Activated CD8-positive, alpha-beta memory T cell treated with anti-CD3 and anti-CD28 coated beads for 1 hour (primary cell): ENCODE measurements at places on chromosomes 13 and 19.
A peak's percentile ranks its signal among the peaks of the same experiment; 100 is the strongest.

DNA sequence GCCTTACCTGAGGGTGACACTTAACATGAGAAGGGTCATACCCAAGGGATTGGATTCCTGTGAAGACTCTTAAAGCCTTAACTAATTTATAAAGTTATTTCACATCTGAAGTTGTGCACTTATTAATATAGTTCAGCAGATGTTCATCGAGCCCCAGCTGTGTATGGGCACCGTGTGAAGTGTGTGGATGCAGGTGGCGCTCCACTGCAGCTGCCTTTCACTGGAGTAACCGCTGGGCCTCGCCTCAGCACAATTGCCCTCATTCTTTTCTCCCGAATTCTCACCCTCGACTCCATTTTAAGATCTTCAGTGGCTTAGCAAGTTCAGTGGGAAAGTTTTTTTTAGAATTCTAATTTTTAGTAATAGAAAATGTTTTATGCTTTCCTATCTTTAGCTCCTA is 66.2 kb downstream of the DPY19L3 start:
- DNase-seq, result no peak

- DNase-seq, result peak; percentile 36
Measured at GRCh38 chr19:2270423-2271233, 11.3 kb downstream of the PEAK3 start.

- no peak for DNase-seq
Measured at GRCh38 chr19:4722671-4723594, 709 bp downstream of the DPP9 start.

DNA sequence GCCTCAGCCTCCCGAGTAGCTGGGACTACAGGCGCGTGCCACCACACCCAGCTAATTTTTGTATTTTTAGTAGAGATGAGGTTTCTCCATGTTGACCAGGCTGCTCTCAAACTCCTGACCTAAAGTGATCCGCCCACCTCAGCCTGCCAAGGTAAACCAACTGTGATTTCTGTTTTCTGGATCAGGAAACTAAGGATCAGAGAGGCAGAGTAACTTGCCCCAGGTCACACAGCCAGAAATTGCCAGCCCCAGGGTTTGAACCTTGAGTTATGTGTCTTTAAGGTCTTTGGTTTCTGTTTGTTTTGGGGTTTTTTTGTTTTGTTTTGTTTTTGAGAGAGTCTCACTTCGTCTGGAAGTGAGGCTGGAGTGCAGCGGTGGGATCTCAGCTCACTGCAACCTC is 4.2 kb upstream of the PLIN3 start:
- DNase-seq, result no peak

- no peak for DNase-seq
Measured at GRCh38 chr19:11268783-11269267, 6.5 kb upstream of the DOCK6 start.

- DNase-seq, result no peak
Measured at GRCh38 chr19:15701757-15702533, 25.9 kb upstream of the OR10H2 start.

- DNase-seq, result no peak
Measured at GRCh38 chr13:65697843-65698242, 1532.3 kb downstream of the PCDH9 start.

GRCh38 chr13:48954081-48954480 is 21.6 kb upstream of the FNDC3A start:
- no peak for DNase-seq

DNA sequence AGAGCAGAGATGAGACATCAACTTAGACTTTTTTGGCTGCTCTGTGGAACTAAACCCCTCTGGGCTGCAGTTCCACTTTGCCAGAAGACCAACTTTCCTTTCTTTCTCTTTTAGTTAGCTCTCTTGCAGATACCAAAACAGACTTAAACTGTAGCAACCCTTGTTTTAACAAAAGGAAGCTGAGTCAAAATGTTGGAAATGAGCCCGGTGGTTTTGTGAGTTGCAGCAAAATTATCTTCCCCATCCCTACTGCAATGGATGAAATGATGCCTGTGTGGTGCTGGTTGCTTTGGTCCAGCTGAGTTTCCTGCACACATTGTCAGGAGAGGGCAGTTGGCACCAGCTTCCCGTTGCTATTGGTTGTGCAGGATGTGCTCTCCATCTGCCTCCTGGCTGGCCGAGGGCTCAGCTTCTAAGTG is 115.3 kb downstream of the LRCH1 start:
- DNase-seq, result no peak

DNA sequence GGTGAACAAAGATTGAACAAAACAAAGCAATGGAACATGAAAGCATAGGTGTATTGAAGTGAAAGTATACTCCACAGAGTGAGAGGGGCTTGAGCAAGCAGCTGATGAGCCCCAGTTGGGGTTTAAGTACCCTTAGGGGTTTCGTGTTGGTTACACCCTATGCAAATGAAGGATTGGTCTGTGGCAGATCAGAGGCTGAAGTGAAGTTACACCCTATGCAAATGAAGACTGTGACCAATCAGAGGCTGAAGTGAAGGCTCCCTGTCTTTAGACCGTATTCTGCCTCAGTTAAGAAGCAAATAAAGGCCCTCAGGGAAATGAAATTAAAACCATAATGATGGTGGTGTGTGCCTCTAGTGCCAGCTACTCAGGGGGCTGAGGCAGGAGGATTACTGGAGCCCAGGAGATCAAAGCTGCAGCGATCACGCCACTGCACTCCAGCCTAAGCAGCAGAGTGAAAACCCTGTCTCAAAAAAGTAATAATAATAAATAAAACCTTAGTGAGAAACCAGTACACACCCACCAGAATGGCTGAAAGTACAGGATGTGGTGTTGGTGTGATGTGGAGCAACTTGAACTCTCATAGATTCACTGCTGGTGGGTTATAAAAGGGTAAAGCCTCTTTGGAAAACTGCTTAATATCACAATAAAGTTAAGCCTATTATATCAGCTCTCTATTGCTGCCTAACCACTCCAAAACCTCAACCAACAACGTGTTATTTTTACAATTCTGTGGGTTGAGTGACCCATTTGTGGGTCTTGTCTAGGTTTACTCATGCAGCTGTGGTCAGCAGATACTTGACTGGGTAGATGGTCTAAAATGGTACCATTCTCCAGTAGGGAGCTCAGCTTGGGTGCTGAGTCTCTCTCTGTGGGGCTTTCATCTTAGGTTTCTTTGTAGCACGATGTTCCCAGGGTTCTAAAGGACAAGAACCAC is 12.8 kb upstream of the UPF3A start:
- DNase-seq, result no peak

DNA sequence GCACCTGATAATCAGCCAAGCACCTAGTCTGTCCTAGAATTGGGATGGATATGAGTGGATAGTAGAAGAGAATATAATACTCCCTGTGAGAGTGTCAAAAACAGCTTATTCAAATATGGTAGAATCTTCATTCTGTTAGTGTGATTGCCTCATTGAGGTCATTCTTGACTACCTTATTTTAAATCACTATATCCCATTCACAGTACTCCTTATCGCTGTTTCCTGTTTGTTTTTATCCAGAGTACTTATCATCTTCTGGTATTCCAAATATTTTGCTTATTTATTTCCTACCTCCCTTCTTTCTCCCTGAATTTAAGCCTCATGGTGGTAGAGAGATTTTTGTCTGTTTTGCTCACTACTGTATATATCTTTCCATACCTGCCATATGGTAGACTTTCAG is 9.9 kb downstream of the NDFIP2 start:
- DNase-seq, result no peak

GRCh38 chr19:1658150-1659083 is 6.0 kb upstream of the TCF3 start:
- DNase-seq, result no peak

DNA sequence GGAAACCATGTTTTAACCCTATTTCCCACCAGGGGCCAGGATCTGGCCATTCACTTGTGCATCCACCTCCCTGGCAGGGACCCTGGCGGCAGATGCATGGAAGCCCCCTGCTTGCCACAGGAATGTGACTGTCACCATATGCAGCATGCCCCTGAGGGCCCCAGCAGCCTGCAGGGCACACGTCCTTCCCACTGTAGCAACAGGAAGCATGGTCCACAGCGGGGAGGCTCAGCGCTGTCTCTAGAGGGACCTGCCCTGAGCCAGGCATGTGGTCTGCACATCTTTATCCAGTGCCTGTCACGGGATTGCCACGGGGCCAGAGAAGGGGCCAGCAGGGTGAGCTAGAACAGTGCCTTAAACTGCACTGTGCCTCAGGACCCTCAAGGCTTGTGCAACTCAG is 34.9 kb upstream of the MCF2L start:
- no peak for DNase-seq

GRCh38 chr13:72805676-72806346 is 23.9 kb downstream of the PIBF1 start:
- DNase-seq, result no peak

GRCh38 chr13:27788271-27788670 is 4.0 kb upstream of the GSX1 start:
- DNase-seq, result no peak

DNA sequence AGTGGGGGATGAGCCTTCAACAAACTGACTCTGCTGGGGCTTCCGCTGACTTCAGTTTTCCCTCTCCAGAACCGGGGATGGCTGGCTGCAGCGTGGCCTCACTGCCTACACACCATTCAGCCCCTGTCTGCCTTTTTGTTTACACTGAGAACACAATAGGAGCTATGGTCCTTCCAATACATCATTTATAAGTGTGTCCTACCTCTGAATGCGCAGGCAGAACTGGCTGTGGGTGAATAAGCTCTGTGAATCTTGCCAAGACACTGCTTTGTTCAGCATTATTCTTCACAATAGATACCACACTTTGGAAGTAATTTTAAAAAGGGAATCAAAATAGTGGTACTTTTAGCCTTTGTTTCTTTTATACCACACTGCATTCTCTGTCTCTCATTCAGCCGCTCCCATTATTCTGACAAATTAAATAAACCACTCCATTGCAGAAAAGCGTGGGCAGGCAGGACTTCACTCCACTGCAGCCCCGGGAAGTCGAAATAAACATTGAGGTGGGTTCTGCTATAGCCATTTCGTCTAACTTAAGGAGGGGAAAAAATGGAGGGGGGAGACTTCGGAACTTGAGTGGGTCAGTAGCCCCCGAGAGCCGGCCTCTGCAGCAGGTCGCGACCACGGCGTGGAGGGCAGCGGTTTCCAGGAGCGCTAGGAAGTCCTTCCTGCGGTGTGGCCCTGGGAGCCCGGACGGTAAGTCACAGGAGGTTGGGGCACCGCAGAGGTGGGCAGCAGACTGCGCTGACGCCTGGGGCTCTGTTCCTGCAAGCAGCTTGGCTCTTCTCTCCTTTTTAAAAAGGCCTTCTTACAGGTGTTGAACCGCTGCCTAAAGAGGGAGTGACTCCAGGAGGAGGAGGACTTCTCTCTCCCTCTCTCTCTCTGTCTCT is 94.8 kb upstream of the SOX1 start:
- no peak for DNase-seq
